ENCODE measurements at places on chromosomes 11 and 22. TPM values are rescaled to one million over a fixed set of nuclear protein-coding genes. Genes with fewer than 3 reads are reported as not detected.
A peak's percentile ranks its signal among the peaks of the same experiment; 100 is the strongest.

Gene PAAF1
- 15.0 TPM for total RNA-seq

Gene C11orf42
- total RNA-seq: not detected

Gene LRRC10B
- total RNA-seq: 0.54 TPM

- H3K4me3 ChIP-seq: no peak overlapping the region
- H3K27me3 ChIP-seq: no peaks in the 10 kb centered on the region
- no peak overlapping the region for H3K27ac ChIP-seq
- no peak for DNase-seq
Observed at GRCh38 chr22:36741204-36741793, 34.6 kb downstream of the IFT27 start.

- H3K27ac ChIP-seq: no peak overlapping the region
- H3K36me3 ChIP-seq: no peaks in the 10 kb centered on the region
- no peak for DNase-seq
- H3K27me3 ChIP-seq: no peaks in the 10 kb centered on the region
- no peaks in the 10 kb centered on the region for H3K4me1 ChIP-seq
Observed at GRCh38 chr11:73126804-73127480, 15.2 kb downstream of the FCHSD2 start.

- H3K27ac ChIP-seq: no peak overlapping the region
- H3K27me3 ChIP-seq: no peaks in the 10 kb centered on the region
- peaks cover 16% of the 10 kb centered on the region for H3K4me1 ChIP-seq
Observed at GRCh38 chr22:26525946-26526564, 13.8 kb upstream of the TFIP11 start.

DNA sequence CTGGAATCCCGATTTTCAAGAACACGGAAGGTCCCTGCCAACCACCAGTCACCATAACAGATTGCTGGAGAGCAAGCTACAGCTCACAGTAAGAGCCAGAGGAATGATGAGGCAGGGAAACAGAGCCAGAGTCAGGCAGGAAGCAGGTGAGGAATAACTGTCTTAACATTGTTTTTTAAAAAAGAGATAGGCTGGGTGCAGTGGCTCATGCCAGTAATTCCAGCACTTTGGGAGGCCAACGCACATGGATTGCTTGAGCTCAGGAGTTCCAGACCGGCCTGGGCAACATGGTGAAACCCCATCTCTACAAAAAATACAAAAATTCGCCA lies 13.5 kb upstream of the CASTOR1 start:
- no peak overlapping the region for H3K4me3 ChIP-seq
- peaks cover 57% of the 10 kb centered on the region for H3K4me1 ChIP-seq
- DNase-seq: no peak
- peak overlapping the region; percentile 62 for H3K27ac ChIP-seq
- H3K36me3 ChIP-seq: no peaks in the 10 kb centered on the region

GRCh38 chr22:27748751-27749191 lies 52.8 kb downstream of the MN1 start:
- H3K4me1 ChIP-seq: no peaks in the 10 kb centered on the region
- peak; percentile 6 for DNase-seq
- H3K27me3 ChIP-seq: no peaks in the 10 kb centered on the region
- H3K4me3 ChIP-seq: no peak overlapping the region
- H3K27ac ChIP-seq: no peak overlapping the region

DNA sequence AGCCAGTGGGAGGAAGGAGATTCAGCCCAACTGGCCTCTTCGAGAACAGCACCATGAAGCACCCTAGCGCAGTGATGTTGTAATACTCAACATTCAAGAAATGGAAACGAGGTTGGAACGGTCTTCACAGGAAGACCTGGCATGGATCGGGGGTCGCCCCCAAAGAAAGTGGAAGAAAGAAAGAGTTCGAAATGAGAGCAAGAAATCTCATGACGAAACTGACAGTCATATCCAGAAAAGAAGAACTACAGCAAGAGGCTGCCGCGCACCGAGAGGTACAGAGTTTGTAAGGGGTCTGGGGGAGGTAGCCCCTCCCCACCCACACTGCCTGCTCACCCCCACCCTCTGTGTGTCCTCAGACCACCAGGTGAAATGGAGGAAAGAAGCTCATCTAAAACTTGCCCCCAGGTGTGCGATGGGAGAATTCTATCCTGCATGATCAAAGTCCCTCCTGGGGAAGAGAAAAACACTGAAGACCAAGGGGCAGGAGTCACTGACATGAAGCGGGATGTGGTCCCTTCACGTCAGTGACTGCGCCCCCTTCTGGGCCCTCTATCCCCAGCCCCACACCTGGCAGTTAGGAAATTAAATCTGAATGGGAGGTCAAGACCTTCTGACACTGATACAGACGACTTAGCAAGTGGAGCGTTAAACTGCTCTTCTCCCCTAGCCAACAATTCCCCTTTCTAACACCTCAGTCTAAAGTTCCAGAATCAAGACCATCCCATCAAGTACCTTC lies 52.9 kb upstream of the SPATA19 start:
- H3K27ac ChIP-seq: no peak overlapping the region
- H3K36me3 ChIP-seq: no peaks in the 10 kb centered on the region
- H3K4me3 ChIP-seq: no peak overlapping the region
- H3K27me3 ChIP-seq: no peaks in the 10 kb centered on the region
- DNase-seq: no peak

Measured in pancreas (tissue), 10 donors.